ENCODE measurements at places on chromosomes 6 and 20.
A peak's percentile ranks its signal among the peaks of the same experiment; 100 is the strongest.

GRCh38 chr6:32132110-32132509 is 2.0 kb upstream of the FKBPL start:
- no peak for DNase-seq

GRCh38 chr6:12286373-12287110 is 3.6 kb upstream of the EDN1 start:
- DNase-seq: no peak

DNA sequence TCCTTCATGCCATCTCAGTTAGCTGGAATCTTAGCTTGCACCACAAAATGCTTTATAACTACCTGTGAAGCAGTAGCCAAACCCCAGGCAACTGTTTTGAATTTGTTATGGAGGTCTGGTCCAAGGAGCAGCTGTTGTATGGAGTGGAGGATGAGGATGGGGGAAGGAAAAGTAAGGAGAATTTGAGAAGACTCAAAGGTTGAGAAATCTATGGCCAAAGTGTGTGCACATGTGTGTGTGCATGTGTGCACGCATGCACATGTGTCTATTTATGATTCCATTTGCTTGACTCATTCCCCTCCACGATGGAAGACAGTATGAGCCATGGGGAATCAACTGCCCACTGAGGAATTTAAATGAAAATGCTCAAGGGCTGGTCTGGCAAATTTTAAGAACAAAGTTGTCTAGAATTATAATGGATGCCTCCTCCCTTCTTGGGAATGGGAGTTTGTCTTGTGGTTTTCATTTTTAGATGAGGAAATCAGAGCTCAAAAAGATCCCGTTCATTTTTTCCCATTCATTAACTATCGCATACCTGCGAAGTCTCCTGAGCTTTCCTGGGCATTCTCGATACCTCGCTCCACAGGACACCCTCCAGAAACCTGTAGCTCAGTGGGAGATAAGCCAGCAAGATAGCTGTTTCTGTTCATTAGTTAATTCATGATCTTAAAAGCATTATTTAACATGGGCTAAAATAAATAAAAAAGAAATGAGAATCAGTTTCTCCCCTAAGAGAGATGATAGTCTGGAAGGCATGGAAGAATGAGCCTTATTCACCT is 152.3 kb upstream of the NEDD9 start:
- no peak for DNase-seq

DNA sequence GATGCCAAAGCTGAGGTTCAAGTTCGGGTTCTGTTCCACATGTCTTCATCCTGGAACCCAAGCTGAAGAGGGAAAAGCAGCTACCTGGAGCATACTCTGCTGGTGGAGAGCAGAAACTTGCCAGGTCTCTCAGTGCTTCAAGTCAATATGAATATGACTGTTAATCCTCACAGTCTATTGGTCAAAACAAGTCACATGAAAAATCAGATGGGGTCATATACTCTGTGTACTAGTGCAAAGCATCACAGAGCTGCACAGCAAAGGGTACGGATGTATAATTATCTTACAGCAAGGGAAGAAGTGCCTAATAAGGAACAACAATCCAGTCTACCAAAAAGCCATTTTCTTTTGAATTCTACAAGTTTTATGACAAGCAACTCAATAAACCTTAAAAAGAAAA is 11.6 kb downstream of the NCOA7 start:
- DNase-seq: no peak

- no peak for DNase-seq
Measured at GRCh38 chr6:43831191-43831590, 61.2 kb downstream of the VEGFA start.

- DNase-seq: no peak
Measured at GRCh38 chr6:25311331-25311840, 32.2 kb downstream of the CARMIL1 start.

GRCh38 chr6:85456782-85457181 is 6.9 kb downstream of the NT5E start:
- no peak for DNase-seq

- no peak for DNase-seq
Measured at GRCh38 chr6:112957536-112957916, 610.4 kb downstream of the RFPL4B start.

GRCh38 chr6:163862701-163863100 is 448.2 kb downstream of the QKI start:
- DNase-seq: no peak

- DNase-seq: no peak
Measured at GRCh38 chr6:70315079-70315751, 12.3 kb upstream of the COL9A1 start.

DNA sequence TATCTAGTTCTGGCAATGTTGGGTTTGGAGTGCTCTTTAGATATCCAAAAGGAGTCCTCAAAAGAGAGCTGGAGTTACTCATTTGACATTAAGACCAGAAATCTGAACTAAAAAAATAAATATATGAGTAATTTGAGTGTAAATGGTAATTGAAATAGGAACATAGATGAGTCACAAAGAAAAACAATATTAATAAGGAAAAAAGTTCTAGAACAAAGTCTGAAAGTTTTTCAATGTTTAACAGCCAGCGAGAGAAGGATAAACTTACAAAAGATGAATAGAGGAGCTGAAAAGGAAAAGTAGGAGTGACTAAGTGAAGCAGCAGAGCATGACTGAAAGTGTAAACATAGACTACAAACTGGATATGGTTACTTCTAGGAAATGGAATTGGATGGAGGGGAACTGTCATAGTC is 46.8 kb downstream of the EPM2A start:
- peak; percentile 35 for DNase-seq

DNA sequence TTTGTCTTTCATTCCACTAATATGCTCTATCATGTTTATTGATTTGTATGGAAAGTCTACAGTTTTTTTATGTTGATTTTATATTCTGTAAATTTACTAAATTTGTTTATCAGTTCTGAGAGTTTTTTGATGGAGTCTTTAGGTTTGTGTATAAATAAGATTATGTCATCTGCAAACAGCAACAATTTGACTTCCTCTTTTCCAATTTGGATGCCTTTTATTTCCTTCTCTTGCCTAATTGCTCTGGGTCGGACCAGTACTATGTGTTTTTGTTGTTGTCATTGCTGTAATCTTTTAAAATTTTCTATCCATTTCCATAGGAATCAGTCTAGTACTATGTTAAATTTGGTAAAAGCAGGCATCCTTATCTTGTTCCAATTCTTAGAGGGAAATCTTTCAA is 31.5 kb upstream of the POLR1H start:
- no peak for DNase-seq

GRCh38 chr6:128343706-128344105 is 176.7 kb downstream of the PTPRK start:
- no peak for DNase-seq

DNA sequence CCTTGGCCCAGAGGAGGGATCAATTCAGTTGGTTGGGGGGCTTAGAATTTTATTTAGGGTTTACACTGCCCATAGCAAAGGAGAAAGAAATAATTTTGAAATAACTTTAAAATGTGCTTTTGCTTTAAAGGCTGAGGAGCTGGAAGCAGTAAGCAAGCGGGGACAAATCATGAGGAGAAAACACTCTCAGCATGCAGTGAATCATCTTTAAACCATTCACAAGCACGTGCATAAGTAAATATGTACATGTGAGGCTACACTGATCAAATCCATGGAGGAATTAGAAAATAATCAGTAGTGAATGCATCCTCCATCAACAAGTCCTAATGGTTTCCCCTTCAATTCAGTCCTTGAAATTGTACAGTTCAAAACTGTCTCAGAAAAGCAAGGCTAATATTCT is 181.0 kb downstream of the MTFR2 start:
- peak; percentile 51 for DNase-seq

- no peak for DNase-seq
Measured at GRCh38 chr20:39835130-39835842, 853.8 kb downstream of the MAFB start.

DNA sequence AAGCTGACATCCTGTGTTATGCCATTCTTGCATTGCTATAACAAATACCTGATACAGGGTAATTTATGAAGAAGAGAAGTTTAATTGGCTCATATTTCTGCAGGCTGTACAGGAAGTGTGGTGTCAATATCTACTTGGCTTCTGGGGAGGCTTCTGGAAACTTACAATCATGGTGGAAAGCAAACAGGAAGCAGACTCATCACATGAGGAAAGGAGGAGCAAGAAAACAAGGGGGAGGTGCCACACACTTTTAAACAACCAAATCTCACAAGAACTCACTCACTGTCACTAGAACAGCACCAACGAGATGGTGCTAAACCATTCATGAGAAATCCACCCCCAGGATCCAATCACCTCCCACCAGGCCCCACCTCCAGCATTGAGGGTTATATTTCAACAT is 143.1 kb upstream of the GGTLC1 start:
- DNase-seq: no peak

GRCh38 chr6:38493931-38494547 is 145.7 kb downstream of the BTBD9 start:
- DNase-seq: peak; percentile 22

DNA sequence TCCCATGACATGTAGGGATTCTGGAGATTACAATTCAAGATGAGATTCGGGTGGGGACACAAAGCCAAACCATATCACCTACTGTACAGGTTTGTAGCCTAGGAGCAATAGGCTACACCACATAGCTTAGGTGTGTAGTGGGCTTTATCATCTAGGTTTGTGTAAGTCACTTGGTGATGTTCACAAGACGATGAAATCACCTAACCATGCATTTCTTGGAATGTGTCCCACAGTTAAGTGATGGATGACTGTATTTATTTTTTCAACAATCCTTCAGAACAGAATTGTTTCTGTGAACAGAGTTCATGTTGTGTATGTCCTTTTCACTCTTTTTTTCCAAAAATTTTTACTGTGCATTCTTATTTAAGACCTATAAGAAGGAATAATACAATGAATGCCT is 76.1 kb downstream of the DTD1 start:
- DNase-seq: no peak

DNA sequence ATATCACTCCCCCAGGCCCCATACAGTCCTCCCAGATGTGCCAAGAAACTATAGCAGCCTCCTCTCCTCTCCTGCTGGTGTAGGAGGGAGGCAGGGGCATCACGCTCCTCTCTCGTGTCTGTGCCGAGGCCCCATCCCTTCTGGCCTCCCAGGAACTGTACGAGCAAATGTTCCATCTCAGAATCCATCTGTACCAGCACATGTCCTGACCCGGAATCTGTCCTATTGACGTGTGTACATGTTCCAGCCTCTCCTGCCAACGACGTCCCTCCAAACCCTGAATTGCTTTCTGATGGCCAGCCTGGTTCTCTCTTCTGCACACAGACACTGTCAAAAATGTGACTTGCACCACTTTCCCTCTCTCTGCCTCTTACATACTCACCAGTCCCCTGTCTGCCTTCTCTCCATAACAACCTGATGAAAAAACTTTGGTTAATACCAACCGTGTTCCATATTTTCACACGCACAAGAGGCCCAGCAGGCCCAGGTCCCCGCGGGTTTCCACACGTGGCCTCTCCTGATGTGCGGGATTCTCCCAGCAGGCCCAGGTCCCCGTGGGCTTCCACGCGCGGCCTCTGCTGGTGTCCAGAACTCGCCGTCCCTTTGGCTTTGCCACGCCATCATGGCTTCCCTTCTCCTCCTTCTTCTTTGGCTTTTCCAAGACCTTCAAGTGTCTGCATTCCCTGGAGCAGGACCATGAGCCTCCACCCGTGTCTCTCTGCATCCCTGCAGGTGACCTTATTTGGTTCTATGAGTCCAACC is 125.2 kb upstream of the THBS2 start:
- no peak for DNase-seq

DNA sequence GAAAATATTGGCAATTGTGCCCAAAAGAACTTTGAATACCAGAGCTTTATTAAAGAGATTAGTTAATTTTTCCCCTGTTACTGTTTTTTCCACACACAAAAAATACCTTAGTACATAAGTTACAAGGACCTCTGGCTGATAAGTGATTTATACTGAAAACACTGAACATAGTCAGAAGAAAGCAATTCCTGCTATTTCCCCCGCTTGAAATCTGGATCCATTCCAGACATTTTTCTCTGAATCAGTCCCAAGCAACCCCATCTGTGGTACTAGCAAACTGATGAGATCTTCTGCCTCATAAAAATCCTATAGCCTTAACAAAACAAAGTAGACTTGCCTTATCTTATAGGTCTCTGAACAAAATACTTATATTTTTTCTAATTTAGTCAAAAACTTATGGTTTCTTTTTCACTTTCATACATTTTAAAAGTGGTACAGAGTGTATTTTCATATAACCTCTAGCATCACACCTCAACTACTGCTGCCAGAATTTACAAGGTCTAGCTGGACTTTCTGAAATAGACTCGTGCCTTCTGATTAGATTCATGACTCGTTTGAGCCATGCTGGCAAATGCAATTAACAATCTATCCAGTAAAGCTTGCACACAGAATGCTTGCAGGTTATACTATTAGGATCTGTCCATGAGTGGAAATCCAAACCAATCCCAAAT is 111.9 kb downstream of the TBX18 start:
- DNase-seq: peak; percentile 80

DNA sequence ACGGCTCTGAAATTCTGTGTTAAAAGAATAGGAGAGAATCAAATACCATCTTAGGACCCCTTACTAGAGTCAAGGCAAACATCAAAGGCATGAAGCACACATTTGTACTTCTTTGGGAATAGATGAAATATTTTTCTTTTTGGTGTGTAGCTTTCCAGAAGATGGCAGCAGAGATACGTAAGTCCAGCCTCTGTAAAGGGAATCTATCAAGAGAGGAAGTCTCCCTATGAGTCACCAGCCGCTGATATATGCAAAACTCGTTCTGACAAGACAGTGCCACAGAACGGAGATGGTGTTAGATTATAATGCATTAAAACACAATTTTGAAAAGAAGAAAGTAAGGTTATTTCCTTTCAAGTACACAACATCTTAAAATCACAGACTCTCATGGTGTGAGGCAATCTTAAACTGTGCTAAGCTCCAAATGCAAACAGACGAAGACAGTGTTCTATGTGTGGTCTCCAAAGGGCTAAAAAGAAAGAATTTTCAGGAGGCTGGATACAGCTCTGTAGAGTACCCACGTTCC is 120.0 kb upstream of the AGPAT4 start:
- DNase-seq: peak; percentile 68

DNA sequence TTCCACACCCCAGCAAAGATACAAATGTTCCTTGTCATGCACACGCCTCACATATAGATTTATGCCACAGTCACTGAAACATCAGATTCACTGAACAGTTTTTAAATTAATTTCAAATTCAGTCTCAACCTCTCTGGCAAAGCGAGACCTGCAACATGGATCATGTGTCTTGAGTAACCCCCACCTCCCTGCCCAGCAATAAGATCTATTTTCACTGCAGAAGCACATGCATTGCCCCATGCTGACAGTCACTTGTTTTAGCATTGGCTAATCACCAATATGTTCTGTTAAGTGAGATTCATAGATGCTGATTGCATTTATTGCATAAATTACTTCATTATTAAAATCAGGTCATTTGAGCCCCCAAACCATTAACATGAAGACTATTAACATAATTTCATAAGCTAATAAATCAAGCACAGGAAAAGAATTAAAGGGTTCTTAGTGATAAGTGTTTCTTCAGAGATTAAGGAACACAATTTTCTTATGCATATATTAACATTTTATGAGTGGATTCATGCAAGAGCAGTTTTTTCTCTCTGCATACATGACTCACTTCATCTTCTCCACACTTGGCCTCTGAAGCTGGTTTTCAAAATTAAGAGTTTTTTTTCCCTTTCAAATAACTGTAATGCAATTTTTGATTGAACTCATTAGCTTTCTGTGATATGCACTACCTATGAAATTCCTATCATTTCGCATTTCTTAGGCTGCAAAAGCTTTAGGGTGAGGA is 173.2 kb upstream of the SOX4 start:
- DNase-seq: no peak
